H54 (cell line): ENCODE measurements at places on chromosomes 12 and 14.
A peak's percentile ranks its signal among the peaks of the same experiment; 100 is the strongest.

DNA sequence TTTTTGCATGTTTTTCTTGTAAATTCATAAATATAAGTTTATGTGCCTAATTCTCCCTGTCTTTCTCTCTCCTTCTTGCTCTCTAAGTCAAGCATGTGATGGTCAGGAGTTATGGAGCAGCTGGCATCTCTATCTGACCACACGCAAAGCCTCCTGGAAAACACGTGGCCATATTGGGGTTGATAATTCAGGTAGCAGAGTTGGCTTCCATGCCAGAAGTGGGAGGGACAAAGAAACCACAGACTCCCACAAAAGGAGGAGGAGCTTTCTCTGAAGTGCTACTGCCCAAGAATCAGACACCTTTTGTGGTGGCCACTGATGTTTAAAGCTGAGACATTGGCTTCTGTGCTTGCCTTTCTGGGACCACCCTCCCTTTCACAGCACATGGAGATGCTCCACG, 517.6 kb upstream of the TMEM132C start:
- DNase-seq, result no peak

DNA sequence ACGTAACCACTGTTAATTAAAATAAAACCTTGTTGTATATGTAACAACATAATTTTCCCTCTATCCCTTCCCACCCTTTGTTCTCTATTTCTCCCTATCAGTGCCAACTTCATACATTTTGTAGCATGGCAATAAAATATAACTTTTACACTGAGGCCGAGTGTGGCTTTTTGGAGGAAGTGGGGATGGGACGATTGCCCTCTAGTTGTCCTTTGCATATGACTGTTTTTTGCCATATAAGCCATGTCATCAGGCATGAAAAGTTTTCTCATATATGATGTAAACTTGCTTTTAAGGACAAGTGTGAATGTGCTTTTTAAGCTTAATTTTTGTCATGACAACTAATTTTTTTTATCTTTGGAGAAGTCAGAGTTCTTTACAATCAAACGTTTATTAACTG, 6.2 kb upstream of the CCT2 start:
- no peak for DNase-seq

DNA sequence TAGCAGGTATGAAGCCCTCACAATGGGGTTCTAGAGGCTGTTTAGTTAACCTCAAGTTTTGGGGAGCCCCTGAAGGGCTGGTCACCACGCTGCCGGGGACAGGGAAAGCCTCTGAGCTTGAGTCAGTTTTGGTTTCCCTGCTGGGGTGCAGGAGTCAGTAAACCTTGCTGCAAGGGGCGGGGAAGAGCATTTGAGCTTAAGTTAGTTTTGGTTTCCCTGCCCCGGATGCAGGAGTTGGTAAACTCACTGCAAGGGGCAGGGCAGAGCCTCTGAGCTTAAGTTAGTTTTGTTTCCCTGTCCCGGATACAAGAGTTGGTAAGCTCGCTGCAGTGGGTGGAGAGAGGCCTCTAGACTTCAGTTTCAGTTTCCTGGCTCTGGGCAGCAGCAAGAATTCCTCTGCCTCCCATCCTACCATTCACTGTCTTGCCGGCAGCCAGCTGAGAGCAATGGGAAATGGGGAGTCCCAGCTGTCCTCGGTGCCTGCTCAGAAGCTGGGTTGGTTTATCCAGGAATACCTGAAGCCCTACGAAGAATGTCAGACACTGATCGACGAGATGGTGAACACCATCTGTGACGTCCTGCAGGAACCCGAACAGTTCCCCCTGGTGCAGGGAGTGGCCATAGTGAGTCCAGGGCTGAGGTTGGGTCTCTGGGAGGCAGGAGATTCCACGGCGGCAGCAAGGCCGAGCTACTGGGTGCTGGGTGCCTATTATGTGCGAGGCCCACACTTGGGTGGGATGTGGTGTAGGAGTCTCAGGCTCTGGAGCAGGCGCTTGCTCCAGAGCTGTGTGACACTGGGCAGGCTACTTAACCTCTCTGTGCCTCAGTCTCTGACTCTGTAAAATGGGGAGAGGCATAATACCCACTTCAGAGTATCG, at the start of gene OAS2:
Gene OAS2, plus strand, starts transcription at position 357 of the 878 bp plus-strand sequence. Its CDS starts 90 bp downstream, at position 447.
- peak; percentile 50 for DNase-seq

DNA sequence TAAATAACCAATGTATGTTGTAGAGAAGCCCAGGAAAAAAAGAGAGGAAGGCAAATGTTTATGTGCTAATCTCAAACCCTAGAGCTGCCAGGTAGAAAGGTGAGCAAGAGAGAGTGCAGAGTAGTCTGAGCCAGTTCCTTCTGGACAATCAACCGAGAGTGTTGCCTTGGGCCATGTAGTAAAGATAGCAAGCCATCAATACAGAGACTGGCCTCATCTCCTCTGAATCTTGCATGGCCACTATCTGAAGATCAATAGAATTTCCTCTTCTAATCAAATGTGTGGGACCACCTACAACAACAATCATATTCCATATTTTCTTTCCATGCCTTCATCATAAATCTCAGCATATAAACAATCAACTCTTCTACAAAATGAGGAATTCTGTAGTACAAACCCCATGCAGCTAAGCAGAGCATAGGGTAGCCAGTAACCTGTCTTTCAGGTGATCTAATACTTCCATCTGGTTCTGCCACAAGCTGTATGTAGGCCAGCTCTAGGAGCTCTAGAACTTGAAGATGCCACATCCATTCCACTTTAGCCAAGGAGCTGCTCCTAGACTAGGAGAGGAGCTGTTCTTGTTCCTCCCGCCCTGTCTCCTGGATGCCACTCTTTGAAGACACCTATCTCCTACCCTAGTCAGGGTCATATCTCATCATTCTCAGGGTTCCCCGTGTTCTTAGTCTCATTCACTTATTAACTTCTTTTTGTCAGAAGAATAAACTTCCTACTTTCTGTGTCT, 75.8 kb upstream of the SLC38A4 start:
- no peak for DNase-seq

DNA sequence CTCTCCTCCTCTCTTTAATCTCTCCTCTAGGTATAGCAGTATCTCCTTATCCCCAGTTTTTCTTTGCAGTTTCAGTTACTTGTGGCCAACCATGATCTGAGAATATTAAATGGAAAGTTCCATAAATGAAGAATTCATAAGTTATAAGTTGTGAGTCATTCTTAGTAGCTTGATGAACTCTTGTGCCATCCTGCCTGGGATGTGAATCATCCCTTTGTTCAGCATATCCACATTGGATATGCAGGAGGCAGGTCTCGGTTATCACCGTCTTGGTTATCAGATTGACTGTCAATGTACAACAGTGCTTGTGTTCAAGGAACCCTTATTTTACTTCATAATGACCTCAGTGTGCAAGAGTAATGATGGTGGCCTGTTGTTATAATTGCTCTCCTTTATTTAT, 134.0 kb downstream of the TMEM117 start:
- no peak for DNase-seq
